CD14-positive monocyte (primary cell): ENCODE measurements at places on chromosomes 6 and 20. TPM values are rescaled to one million over a fixed set of nuclear protein-coding genes. Genes with fewer than 3 reads are reported as not detected.

PRR18 gene
- not detected in 2 replicates for polyA plus RNA-seq

GTSF1L gene
- polyA plus RNA-seq, result not detected in 2 replicates

RCAN2 gene
- not detected for polyA plus RNA-seq

C20orf144 gene
- polyA plus RNA-seq, result not detected

YTHDF1 gene
- polyA plus RNA-seq, result 25.9 TPM

TRIM10 gene
- not detected for polyA plus RNA-seq

GSTA4 gene
- polyA plus RNA-seq, result 0.34 TPM

TFAP2A gene
- not detected for polyA plus RNA-seq

PTGIS gene
- polyA plus RNA-seq, result not detected

OPN5 gene
- not detected in 2 replicates for polyA plus RNA-seq

SRSF12 gene
- polyA plus RNA-seq, result not detected
